ENCODE measurements at places on chromosomes 2 and 18. TPM values are rescaled to one million over a fixed set of nuclear protein-coding genes. Genes with fewer than 3 reads are reported as not detected.

The ALPI gene
- not detected for total RNA-seq

The UPP2 gene
- not detected for total RNA-seq

The SIX2 gene
- total RNA-seq, result not detected

The GPR45 gene
- not detected for total RNA-seq

The MYOM1 gene
- total RNA-seq, result under 0.01 TPM

The HNMT gene
- 62.3 TPM for total RNA-seq

The SLC35F5 gene
- 323 TPM for total RNA-seq

The EPG5 gene
- total RNA-seq, result 56.5 TPM

The ATP9B gene
- total RNA-seq, result 21.3 TPM

The SALL3 gene
- under 0.01 TPM for total RNA-seq

The TBR1 gene
- total RNA-seq, result 0.31 TPM

The RAPH1 gene
- total RNA-seq, result 17.1 TPM

The ABCG8 gene
- total RNA-seq, result not detected

The SFT2D3 gene
- 7.6 TPM for total RNA-seq

The CRYGC gene
- total RNA-seq, result not detected

The ZAP70 gene
- total RNA-seq, result 0.15 TPM

The NPAS2 gene
- 27.8 TPM for total RNA-seq

The SPRED2 gene
- 7.2 TPM for total RNA-seq

The PLA2R1 gene
- 0.93 TPM for total RNA-seq

The VIT gene
- not detected for total RNA-seq

The STPG4 gene
- total RNA-seq, result 0.33 TPM

The NTSR2 gene
- not detected for total RNA-seq

The C2orf15 gene
- not detected for total RNA-seq

The DSG4 gene
- total RNA-seq, result not detected

The ZNF804A gene
- total RNA-seq, result not detected

The LMAN2L gene
- total RNA-seq, result 12.7 TPM

The CCL20 gene
- 1.0 TPM for total RNA-seq

The CABYR gene
- total RNA-seq, result 2.7 TPM

The CLHC1 gene
- 7.4 TPM for total RNA-seq

The LDLRAD4 gene
- 23.3 TPM for total RNA-seq

The NPHP1 gene
- total RNA-seq, result 4.0 TPM

The MPHOSPH10 gene
- total RNA-seq, result 23.3 TPM

The C2orf80 gene
- total RNA-seq, result not detected

The CAB39 gene
- 54.6 TPM for total RNA-seq

The PNPT1 gene
- total RNA-seq, result 124 TPM

The CYTIP gene
- total RNA-seq, result not detected

The AP1S3 gene
- total RNA-seq, result 26.3 TPM

The FBXO15 gene
- 0.33 TPM for total RNA-seq

All from melanocyte of skin (primary cell).